ENCODE measurements at places on chromosomes 13 and 19.

- DNase-seq = no peak
Measured at GRCh38 chr19:41745756-41746155, 9.6 kb upstream of the CEACAM6 start.

GRCh38 chr19:38657633-38658222 lies 10.3 kb downstream of the ACTN4 start:
- no peak for DNase-seq

DNA sequence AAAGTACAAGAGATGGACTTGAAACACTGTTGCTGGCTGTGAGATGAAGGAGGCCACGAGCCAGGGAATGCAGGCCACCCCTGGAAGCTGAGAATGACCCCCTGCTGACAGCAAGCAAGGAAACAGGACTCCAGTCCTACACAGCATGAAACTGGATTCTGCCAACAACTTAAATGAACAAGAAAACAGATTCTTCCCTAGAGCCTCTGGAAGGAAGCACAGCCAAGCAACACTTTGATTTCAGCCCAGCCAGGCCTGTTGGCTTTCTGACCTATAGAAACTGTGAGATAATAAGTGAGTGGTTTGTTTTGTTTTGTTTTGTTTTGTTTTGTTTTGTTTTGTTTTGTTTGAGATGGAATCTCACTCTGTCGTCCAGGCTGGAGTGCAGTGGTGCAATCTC lies 105.3 kb upstream of the CACNA1A start:
- DNase-seq = no peak

- DNase-seq = no peak
Measured at GRCh38 chr13:98143157-98143553, 261 bp downstream of the FARP1 start.

- no peak for DNase-seq
Measured at GRCh38 chr13:64551755-64552154, 2678.4 kb downstream of the PCDH9 start.

- DNase-seq = no peak
Measured at GRCh38 chr13:105084931-105085330, 1450.5 kb downstream of the EFNB2 start.

GRCh38 chr19:16022681-16023080 lies 53.6 kb upstream of the TPM4 start:
- DNase-seq = peak; percentile 17

DNA sequence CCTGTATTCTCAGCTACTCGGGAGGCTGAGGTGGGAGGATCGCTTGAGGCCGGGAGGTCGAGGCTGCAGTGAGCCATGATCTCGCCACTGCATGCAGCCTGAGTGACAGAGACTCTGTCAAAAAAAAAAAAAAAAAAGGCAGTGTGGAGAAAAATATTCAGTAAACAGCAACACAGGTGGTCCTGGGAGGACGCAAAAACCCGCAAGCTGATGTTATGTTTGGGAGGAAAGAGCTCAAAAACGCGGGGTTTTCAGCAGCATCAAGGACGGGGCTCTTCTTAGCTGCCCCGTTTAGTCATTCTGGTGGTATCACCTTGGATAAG lies 599 bp upstream of the ZNF784 start:
- no peak for DNase-seq

DNA sequence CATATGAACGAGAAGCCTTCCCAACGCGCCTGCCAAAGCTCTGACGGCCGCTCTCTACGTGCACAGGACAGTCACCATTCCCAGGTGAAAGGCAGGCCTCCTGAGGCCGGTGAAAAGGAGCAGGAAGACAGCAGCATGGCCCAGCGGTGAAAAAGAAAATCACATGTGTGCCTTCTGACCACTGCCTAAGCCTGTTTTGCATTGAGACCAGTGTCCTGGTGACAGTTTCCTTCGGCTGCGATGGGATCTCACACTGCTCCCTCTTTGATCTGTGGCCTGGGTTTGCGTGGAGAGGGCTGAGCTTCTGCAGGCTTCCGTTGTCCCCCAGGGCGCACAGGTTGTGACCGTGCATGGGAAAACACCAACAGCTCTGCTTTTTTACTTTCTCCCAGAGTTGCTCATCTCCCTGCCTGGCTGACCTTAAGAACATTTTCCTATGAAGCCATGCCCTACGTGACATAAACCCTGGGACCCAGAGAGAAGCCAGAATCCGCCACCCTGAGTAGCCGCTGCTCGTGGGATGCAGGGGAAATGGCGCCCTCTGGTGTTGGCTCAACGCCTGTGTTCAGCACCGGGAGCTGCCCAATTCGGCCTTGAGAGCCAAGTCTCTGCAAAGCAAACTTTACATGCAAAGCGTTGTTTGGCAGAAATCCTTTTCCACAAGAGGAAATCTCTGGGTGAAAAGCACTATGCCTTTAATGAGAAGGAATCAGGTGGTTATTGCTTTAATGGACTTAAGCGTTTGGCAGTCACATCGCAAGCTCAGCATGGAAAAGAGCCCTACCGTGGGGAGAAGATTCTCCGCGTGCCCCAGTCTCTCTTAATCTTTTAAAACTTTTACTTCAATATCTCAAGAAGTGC lies 112.2 kb upstream of the GPR12 start:
- DNase-seq = peak; percentile 82

DNA sequence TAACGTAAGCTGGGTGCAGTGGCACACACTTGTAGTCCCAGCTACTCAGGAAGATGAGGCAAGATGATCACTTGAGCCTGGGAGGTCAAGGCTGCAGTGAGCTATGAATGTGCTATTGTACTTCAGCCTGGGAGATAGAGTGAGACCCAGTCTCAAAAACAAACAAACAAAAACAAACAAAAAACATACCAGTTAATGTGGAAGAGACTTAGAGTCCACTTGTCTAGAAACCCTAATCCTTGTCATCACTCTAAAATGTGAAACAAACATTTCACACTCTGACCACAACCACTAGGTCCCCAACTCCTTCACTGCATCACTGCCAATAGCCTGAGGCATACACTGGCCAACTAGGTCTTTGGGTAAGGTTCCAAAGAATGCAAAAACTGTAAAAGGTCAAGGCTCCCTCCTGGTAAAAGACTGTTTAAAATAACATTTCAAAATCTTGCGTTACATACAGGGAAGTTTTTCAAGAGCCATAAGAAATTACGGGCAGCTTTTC lies 28.6 kb upstream of the CYP2B6 start:
- DNase-seq = no peak

Data from D341Med (cell line).